ENCODE measurements at places on chromosomes 16 and 17. TPM values are rescaled to one million over a fixed set of nuclear protein-coding genes. Genes with fewer than 3 reads are reported as not detected.

SEC14L5 gene
- total RNA-seq, result 1.6 TPM

TMEM238L gene
- not detected for total RNA-seq

OR4D1 gene
- total RNA-seq, result under 0.01 TPM

WNT3 gene
- 10.4 TPM for total RNA-seq

BICDL2 gene
- not detected for total RNA-seq

TANGO6 gene
- 40.4 TPM for total RNA-seq

HIRIP3 gene
- 12.0 TPM for total RNA-seq

ZG16 gene
- not detected for total RNA-seq

KRT33A gene
- total RNA-seq, result not detected

NAT9 gene
- 20.5 TPM for total RNA-seq

IRF8 gene
- 7.2 TPM for total RNA-seq

CD300H gene
- total RNA-seq, result not detected

VMO1 gene
- 0.69 TPM for total RNA-seq

RNF222 gene
- not detected for total RNA-seq

Data from diencephalon (tissue), 1 donor.